Endodermal cell (in vitro differentiated cells): ENCODE measurements at places on chromosomes 13 and 19. TPM values are rescaled to one million over a fixed set of nuclear protein-coding genes. Genes with fewer than 3 reads are reported as not detected.

Gene KCNJ14
- total RNA-seq = 0.99 and 1.1 TPM in 2 replicates

DNA sequence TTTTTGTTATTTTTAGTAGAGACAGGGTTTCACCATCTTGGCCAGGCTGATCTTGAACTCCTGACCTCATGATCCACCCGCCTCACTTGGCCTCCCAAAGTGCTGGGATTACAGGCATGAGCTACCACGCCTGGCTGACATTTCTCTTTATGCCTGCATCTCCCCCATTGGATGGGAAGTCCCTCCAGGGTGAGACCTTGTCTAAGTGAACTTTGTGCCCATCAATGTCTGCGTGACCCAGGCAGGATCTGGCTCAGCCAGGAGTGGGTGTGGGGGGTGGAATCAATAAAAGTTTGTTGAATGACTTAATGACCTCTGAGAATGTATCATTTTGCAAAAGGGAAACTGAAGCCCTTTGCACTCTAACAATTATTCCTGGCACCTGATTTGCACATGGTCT, 1.8 kb upstream of the ARRDC5 start:
- no peak for DNase-seq

Gene TEX101
- not detected in 3 replicates for total RNA-seq

Gene TEX26
- total RNA-seq = not detected in 2 replicates

GRCh38 chr19:36528921-36529518, 949 bp upstream of the ZNF260 start:
- DNase-seq = peak; percentile 66

DNA sequence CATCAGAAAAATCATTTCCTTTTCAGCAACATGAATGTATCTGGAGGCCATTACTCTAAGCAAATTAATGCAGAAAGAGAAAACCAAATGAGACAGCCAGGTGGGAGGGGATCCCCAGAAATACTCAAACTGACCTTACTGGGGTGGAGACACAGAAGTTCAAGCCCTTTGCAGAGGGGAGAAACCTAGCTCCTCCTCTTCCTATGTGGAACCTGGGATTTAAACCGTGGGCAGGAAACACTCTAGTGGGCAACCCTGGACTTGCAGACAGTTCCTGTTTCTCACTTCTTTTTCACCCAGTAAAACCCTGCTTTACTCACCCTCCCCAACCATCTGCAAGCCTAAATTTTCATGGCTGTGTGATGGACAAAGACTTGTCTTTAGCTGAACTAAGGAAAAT, 61.3 kb downstream of the SLITRK6 start:
- no peak for DNase-seq

DNA sequence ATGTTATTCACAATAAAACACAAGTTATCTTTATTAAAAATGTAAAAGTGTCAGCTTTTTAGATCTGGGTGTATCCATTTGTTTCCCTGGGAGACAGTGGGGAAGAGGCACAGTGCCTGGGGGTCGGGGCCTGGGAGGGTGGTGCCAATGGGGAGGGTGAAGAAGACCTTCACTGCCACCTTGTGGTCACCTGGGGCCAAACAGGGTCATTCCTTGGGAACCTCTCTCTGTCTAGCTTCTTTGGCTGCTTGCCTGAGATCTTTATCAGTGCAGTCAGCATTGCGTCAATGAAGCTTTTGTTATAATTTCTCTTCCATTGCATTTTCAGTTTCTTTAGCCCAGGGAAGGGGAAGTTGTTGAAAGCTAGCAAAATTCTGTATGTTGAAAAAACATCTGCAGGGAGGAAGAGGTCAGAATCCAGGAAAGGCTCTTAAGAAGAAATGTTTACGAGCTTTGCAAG, 39.1 kb downstream of the PCDH8 start:
- peak; percentile 93 for DNase-seq

DNA sequence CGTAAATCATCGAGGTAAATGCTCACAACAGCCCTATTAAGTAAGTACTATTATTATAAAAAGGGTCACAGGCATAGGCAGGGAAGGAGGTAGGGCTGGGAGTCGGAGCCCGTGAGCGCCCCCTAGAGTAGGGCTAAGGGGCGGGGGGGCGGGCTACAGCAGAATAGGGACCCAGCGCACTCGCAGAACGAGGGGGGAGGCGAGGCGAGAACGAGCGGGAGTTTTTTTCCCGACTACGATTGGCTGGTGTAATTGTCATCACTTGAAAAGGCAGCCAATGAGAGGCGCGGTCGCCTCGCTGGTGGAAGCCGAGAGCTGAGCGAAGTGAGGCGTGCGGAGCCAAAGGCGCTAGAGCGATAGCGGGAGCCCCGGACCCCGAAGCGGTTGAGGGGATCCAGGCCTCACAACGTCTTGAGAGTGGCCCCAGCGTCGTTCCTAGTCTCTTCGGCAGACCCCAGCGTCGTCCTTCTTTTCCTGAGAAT, 24.2 kb downstream of the KEAP1 start:
- DNase-seq = peak; percentile 98

GRCh38 chr19:42515241-42515832, 12.9 kb downstream of the CEACAM1 start:
- no peak for DNase-seq

DNA sequence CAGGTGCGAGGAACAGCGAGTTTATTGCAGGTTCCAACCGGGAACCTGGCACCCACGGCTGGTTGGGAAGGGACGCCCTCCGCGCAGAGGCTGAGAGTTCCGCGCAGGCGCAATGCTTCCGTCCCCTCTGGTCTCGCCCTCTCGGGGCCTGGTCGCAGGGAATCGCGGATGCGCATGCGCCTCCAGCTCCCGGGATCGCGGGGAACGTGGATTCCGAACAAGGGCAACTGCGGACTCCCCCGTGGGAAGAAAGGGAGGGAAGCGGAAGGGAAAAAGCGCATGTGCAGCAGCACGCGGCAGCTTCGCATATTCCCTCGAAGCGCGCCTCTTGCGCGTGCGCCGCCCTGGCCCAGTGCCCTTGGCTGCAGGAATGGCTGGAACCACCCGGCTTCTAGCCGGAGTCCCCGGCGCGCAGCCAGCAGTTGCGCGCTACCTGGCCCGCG, 1.1 kb downstream of the TSSK6 start:
- DNase-seq = no peak

- no peak for DNase-seq
Observed at GRCh38 chr19:40947573-40947972, 43.5 kb upstream of the CYP2B6 start.

GRCh38 chr13:80359778-80360452, 19.0 kb upstream of the SPRY2 start:
- DNase-seq = peak; percentile 94

GRCh38 chr13:30115257-30115600, 192.1 kb downstream of the KATNAL1 start:
- DNase-seq = no peak

- DNase-seq = no peak
Observed at GRCh38 chr19:47243364-47243775, 12.4 kb upstream of the BBC3 start.

DNA sequence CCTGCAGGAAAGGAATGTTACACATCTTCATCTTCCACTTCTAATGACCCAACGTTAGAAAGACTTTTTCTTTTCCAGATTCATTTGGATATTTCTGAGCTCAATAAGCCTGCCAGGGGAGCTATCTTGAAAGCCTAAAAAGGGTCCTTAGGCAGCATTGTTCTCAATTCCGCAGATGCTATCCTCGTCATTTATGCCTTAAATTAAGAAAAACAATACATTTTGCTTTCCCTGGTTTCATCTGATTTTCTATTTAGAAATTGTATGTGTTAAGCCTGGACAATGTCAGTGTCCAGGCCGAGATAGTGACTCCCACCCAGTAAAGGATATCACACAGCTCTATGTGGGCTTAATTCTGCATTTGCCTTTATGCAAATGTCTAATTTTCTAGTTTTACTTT, 721.3 kb downstream of the DIAPH3 start:
- no peak for DNase-seq

Gene MTIF3
- total RNA-seq = 35.0 and 36.4 TPM in 2 replicates

Gene ZNF486
- 27.6 and 27.8 TPM in 2 replicates for total RNA-seq

DNA sequence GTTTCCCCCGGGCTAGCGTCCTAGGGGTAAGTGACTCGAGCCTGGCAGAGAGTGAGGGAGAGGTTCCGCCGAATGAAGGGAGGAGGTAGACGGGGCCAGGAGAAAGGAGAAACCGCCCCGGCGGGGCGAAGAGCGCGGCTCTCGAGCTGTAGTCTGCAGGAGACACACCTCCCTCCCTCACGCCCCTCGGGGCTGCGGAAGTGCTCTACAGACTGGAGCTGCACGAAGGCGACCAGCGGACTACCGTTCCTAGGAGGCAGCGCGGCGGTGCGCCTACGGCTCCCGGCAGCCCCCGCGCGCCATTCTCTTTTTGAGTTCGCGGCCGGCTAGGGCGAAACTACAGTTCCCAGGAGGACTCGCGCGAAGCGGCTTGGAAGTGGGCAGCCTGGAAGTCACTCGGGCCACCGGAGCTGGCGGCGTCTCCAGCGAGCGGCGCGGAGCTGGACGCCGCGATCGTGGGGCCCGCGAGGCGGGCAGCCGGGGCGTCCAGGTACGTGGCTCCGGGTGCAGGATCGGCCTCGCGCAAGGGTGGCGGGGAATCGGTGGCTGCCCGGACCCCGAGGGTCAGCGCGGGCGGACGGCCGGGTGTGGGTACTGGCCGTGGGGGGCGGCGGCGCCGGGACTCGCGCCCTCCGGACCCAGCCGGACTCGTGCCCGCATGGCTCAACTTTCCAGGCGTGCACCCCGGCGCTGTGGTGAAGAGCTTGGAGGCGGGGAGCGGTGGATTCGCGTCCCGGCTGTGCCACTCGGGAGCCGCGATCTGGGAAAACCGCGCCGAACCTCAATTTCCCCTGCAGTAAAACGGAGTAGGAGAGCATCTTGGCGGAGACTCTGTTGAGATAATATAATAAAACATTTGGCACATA, at the start of gene SIPA1L3:
TSS of gene SIPA1L3 (plus strand) at position 340 of the 866 bp plus-strand sequence. CDS start 174,358 bp downstream, outside the sequence.
- DNase-seq = peak; percentile 99

DNA sequence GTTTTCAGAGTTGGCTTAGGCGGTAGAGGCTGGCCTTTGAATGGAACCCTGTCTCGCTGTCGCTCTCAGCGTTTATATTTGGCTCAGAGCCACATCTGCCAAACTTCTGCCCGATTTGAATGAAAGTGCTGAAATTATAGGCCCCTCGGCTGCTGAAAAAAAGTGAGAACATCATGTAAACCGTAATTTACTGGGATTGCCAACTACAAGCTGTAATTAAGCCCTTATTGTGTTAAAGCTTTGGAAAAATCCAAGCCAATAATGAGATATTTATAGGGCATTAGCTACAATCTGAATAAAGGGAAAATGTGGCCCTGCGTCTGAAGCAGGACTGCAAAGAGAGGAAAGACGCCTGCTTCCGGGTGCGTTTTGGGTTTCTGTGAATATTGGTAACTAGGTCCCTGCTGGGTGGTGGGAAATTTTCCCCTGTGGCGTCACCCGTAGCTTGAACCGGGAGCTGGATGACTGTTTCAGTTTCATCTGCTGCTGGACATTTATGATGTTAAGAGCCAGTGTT, 9.9 kb downstream of the DNM2 start:
- no peak for DNase-seq

- no peak for DNase-seq
Observed at GRCh38 chr13:86087244-86087643, 288.0 kb upstream of the SLITRK6 start.

DNA sequence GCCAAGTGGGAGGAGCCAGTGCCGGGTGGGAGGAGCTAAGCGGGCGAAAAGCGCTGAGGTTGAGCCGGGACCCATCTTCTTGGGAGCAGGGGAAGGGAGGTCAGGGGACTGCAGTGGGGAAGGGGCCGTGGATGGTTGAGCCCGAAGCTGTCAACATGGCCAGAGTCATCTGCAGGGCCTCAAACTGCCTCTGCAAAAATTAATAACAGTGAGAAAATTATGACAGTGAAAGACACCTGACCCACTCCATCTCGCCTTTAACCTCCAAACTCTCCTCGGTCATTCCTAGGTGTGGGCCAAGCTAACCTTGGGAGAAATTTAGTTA, 30.1 kb downstream of the ZNF557 start:
- no peak for DNase-seq

DNA sequence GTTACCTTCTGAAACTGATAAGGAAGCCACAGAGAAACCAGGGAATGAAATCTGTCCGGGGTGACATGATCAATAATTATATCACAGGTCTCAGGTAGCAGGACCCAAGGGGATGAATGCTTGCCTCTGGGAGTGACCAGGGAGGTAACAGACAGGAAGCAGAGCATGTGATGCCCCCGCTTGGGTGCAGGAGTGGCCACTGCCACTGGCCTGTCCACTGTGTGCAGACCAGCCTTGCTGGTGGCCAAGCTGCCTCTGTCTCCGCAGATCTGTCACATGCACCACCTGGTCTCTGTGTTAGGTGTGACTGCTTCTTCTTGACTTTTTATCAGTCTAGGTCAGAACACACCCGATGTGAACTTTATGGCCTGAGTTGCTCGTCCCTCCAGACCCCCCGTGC, 71.8 kb downstream of the PEPD start:
- DNase-seq = no peak

Gene ZNF726
- total RNA-seq = not detected in 3 replicates

- DNase-seq = no peak
Observed at GRCh38 chr19:1377965-1378785, 5.5 kb upstream of the NDUFS7 start.

Gene NDUFA7
- 78.5 to 86.9 TPM (median 86.2 TPM) in 3 replicates for total RNA-seq

DNA sequence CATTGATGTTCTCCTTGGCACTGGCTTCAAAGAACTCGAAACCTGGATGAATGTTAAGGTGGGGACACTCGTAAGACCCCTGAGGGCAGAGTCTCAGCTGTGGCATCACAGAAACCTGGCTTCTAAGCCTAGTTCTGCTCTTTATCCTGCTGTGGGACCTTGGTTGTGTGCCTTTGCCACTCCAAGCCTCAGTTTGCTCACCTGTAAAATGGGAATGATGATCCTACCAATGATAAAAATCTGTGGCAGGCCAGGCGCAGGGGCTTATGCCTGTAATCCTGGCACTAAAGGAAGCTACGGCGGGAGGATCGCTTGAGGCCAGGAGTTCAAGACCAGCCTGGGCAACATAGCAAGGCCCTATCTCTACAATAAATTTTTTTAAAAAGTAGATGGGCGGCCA, 13.9 kb downstream of the RAB3D start:
- DNase-seq = no peak

Gene ATP12A
- total RNA-seq = 10.5 to 14.0 TPM (median 12.4 TPM) in 3 replicates

Gene ADGRE1
- not detected in 2 replicates for total RNA-seq

Gene ZNF71
- 7.6 and 8.8 TPM in 2 replicates for total RNA-seq

Gene N4BP2L1
- 7.7 to 10.3 TPM (median 8.3 TPM) in 3 replicates for total RNA-seq

Gene TFDP1
- 21.4 to 76.1 TPM (median 75.6 TPM) in 3 replicates for total RNA-seq

- peak; percentile 18 for DNase-seq
Observed at GRCh38 chr19:31546205-31546960, 197.1 kb upstream of the TSHZ3 start.

GRCh38 chr19:38793177-38793576, 4.2 kb downstream of the LGALS7B start:
- DNase-seq = no peak

GRCh38 chr13:85693889-85694511, 105.2 kb downstream of the SLITRK6 start:
- peak; percentile 52 for DNase-seq
